ENCODE measurements at places on chromosomes 4 and X.
A peak's percentile ranks its signal among the peaks of the same experiment; 100 is the strongest.

DNA sequence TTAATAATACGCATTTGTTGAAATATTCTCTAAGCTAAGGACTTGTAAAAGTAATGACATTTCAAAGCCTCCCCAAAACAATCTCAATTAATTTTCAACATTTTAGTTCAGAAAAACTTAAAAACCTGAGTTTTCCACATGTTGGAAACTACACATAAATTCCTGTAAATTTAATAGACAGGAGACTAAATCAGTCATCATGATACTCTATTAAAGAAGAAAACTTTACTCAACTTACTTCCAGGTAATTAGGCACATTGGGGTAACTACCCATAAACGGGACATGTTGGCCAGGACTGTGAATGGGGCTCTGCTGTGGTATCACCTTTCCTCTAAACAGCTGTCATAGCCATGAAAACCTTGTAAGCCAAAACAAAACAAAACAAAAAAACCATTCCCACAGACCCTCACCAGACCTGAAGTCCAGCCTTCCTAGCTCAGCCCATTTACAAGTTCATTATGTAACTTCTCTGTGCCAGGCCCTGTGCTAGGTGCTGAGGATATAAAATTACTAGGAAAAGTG lies 96.4 kb upstream of the SMIM10 start:
- DNase-seq = no peak

DNA sequence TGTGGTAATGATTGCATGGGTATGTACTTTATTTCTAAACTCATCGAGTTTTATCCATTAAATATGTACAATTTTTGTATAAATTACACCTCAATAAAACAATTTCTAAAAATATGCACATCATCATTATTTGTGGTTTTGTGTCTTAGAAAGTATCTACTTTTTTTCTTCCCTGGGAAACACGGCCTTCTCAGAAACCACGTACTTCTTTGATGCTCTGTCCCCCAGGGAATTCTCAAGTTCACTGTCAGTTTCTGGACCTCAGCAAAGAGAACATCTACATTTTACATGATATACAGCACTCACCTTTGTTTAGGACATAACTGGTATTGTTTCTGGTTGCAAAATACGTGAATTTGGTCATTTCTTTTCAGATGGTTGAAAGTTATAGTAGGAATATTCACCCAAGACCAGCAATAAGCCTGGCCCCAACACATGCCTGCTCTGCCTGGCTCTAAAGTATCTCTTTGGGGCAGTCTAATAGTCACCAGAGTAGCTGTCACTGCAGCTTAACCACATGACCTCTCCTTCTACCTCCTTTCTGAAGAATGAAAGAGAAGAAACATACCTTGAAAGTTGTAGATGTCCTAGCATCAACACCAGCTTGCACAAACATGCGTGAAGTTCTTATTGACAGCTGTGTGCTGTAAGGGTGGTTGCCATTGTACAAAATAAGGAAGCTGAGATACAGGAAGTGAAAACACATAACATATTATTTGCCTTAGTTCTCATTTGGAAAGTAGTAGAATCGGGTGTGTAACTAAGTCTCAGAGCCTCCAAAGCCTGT lies 48.4 kb upstream of the SPANXN4 start:
- no peak for DNase-seq

DNA sequence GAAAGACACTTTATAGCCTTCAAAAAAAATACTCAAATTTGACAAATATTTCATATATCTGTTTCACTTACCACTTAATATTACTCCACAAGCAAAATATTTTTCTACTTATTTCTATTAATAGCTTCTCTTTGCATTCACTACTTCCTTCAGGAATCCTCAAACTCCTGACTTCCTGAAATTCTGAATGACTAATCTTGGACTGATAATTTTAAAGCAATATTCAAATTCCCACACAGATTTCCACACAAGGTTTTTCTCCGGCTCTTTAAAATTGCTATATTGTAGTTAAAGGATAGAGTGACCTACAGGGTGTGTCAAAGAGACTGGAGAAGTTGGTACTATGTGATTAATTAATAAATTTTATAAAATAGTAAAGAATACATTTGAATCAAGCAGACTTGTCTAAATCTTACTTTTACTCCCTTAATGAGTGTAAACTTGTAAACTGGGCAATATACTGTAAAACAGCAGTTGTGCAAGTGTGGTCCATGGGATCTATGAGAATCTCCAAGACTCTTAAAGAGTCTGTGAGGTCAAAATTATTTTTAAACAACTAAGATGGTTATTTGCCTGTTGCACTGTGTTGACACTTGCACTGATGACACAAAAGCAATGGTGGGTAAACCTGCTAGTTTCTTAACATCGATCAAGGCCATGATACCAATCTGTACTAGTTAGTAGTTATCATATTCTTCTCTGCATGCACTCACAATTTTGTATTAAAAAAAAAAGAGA lies 44.5 kb downstream of the ANKRD17 start:
- DNase-seq = peak; percentile 38

DNA sequence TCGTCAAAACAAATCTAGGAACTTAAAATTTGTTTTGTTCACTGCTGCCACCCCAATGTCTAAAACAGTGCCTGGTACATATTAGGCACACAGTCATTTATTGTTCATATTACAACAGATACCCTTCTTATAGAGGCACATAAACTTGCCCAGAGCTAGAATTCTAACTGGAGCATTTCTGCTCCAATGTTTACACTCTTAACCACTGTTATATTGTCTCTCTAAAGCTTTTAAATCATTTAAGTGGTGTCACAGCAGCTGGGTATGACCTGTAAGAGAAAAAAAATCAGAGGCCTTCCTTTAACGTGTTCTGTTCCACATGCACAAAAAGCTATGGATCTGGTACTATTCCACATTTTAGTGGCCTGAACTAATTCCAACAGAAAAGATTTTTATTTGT lies 3.0 kb downstream of the UBE2D3 start:
- no peak for DNase-seq

DNA sequence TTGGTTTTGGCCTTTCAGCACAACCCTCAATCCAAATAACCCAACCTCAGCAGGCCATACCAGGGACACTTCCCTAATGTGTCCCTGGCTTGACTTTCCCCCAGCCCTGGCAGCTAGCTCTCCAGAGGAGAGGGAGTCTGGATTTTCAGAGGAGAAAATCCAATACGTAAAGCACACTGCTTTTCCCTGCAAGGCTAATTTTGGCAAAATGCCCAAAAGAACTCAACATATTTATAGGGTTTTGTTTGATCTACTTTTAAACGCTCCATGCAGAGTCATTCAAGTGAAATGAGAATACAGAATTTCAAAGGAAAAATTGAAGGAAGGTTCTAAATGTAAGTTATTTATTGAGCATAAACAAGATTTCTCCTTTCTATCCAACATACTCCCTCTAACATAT lies 167.2 kb downstream of the SH3KBP1 start:
- DNase-seq = no peak

DNA sequence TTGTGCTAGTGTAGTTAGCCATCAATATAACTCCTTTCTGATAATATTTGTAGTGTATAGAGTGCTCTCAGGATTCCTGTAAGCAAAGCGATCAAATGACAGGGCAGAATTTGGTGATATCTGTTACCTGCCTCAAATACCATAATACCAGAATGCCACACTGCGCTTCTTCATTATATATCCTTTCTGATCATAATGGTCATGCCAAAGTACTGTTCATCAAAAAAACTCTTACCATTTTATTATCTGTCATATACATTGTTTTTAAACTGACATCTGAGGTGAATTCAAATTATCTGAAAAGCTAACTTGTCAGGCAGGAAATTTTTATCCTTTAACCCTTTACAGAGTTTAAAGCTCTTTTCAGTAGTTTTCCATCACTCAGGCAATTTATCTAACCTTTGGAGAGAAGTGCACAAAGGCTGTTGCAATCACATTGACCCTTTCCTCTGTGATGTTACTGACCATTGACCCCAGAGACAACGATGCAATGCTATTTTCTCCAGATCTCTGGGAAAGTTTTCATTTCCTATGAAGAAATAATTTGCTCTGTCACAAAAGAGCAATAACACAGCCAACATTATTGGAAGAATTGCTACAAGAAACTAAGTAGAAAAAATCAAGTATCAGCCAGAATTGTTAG lies 37.4 kb downstream of the UGT2B4 start:
- DNase-seq = no peak

DNA sequence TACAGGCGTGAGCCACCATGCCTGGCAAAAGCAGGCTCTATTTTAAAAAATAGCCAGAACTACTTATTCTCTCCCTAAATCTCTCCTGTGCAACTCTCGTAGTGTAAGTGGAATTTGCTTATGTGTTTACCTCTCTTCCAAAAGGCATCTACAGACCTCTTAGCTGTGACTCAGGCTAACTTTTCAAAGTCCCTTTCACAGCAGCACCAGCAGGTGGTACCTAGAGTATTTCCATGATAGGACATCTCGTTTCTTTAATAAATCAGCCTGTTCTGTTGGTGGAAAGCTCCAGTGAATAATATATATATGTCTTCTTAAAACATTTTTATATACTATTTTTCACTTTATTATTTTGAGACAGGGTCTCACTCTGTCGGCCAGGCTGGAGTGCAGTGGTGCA lies 89.0 kb downstream of the NSUN7 start:
- peak; percentile 26 for DNase-seq

DNA sequence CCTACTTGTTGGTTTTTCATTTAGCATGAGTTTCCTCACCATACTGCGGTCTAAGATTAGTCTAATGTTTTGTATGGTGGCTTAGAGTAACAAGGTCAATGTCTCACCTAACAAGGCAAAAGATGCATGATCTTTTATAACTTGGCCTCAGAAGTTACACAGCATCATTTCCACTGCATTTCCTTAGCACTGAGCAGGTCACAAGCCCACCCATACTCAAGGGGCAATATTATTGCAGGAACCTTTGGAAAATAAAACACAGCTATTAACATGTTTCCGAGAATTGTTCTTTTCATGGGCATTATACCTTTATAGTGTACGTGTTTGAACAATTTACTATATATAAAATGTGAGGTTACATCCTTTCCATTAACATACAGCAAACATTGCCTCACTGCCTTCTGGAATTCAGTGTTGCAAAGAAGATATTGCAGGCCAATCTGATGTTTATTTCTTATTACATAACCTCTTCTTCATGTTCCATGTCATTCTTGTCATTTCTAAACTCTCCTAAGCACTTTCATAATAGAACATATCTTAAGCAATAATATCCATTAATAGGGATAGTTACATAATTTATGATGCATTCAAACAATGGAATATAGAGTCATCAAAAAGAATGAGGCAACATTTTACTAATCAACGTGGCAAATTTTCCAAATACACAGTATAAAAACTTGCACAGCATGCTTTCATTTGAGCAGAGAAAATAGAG lies 153.8 kb downstream of the AREG start:
- peak; percentile 45 for DNase-seq

- DNase-seq = no peak
Measured at GRCh38 chrX:2703991-2704369, 12.9 kb downstream of the CD99 start.

GRCh38 chrX:148670277-148670676 lies 169.9 kb downstream of the AFF2 start:
- no peak for DNase-seq

Data from iris pigment epithelial cell (primary cell).